KBM-7 (cell line): ENCODE measurements at places on chromosomes 4 and X.

GRCh38 chrX:11535156-11535919 lies 130.4 kb downstream of the ARHGAP6 start:
- DNase-seq, result no peak

DNA sequence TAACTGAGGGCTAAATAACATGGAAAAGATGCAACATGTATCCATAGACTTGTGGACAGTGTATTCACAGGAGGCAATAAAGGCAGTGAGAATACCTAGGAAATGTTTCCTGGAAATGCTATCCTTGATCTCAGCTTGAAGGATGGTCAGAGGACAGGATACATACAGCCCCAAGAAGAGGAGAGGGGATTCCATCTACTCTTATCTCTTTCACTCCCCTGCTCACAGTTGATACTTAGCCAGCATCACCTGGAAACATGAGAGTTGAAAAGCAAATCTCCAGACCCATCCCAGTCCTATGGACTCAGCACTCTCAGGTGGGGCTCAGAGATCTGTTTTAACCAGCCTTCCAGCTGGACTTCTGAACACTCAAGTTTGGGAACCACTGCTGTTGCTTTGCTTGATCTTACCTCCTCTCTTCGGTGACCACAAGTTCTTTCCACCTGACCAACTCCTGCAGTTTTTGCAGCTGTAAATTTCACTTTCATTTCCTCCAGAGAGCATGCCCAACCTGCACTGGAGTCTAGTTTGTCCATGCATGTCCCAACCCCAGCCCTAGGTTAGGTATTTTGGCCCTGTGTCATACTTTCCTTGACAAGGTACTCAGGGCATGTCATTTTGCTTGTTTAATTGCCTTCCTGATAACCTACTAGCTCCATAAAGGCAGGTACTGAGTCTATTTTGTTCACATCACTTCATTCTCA lies 10.4 kb downstream of the RELL1 start:
- peak; percentile 63 for DNase-seq

DNA sequence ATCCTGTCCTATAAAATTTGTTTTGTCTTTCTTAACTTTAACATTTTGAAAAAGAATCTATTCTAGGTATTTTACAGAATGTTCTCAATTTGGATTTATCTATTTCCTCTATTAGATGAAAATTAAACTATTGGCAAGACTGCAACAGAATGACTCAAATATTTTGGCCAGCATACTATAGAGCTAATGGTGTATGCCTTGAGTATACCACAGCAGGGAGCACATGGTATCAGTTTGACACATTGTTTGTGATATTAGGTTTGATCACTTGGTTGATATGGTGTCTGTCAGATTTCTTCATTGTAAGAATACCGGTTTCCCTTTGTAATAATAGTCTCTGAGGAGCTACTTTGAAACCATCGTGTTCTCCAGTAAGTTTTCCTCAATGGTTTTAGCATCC lies 87.8 kb upstream of the NPNT start:
- no peak for DNase-seq

GRCh38 chrX:39112143-39112542 lies 310.9 kb downstream of the MID1IP1 start:
- no peak for DNase-seq

GRCh38 chr4:17664755-17665154 lies 50.3 kb downstream of the MED28 start:
- DNase-seq, result peak; percentile 83

DNA sequence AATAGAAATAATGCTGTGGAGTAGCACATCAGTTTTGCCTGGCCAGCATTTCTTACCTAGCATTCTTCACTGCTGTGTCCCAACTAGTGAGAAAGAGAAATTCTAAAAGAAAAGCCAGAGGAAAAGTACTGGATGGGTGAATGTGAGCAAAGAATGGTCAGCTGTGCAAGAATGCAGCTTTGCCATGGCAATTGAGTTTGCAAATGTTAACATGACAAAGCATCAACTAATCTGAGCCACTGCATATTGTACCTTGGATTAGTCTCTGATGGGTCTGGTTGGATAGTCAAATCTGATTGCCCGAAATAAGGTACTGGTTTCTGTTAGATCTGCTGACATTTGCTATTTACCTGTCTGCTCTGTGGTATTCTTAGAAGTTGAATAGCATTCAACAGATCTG lies 38.7 kb downstream of the ADD1 start:
- DNase-seq, result no peak

DNA sequence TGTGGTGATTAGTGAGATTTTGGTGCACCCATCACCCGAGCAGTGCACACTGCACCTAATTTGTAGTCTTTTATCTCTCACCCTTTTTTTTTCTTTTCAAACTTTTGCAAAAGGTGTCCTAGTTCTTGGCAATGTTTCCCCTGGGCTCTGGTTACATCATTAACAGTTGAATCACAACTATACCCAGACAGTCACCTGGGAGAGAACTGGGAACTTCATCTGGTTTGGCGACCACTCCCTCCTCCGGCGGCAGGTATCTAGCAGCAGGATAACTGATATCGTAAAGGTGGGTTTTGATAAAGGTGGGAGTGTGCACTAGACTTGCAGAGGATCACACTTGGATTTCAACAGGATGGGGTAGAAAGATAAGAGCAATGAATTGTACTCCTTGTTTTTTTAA lies 140.5 kb downstream of the CHIC2 start:
- DNase-seq, result no peak

DNA sequence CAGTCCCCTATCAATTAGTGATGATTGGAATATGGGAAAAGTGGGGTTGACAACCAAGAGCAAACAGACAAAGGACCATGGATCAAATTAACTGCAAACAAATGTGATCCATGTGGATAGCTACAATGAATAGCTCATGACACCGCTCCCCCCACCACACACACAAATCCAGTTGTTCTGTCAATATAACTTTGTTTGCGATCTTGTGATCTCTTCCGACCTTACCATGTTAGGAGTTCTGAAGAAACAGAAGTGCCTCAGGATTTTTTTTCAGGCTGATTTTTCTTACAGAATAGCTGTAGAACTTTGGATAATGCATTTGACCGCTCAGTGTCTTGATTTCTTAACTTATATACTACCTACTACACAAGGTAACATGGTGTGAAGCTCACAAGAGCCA lies 116.6 kb downstream of the SH2D1A start:
- DNase-seq, result no peak

GRCh38 chr4:37541956-37542355 lies 144.2 kb downstream of the RELL1 start:
- no peak for DNase-seq

GRCh38 chr4:37040816-37041215 lies 203.7 kb upstream of the NWD2 start:
- no peak for DNase-seq

GRCh38 chrX:17488036-17488435 lies 113.0 kb downstream of the NHS start:
- DNase-seq, result no peak

GRCh38 chrX:20218836-20219505 lies 47.7 kb downstream of the RPS6KA3 start:
- DNase-seq, result peak; percentile 78

GRCh38 chr4:84218031-84218430 lies 281.1 kb downstream of the NKX6-1 start:
- DNase-seq, result no peak

- no peak for DNase-seq
These were observed 388.4 kb upstream of the TEX13C start for GRCh38 chrX:124931241-124931640.

- DNase-seq, result no peak
These were observed 614 bp downstream of the BEX3 start for GRCh38 chrX:103376979-103377324.

GRCh38 chrX:70635669-70636068 lies 191.0 kb downstream of the DLG3 start:
- DNase-seq, result no peak

GRCh38 chr4:170425521-170426143 lies 335.9 kb upstream of the AADAT start:
- no peak for DNase-seq

GRCh38 chr4:173362666-173363065 lies 8.1 kb upstream of the SAP30 start:
- DNase-seq, result no peak

DNA sequence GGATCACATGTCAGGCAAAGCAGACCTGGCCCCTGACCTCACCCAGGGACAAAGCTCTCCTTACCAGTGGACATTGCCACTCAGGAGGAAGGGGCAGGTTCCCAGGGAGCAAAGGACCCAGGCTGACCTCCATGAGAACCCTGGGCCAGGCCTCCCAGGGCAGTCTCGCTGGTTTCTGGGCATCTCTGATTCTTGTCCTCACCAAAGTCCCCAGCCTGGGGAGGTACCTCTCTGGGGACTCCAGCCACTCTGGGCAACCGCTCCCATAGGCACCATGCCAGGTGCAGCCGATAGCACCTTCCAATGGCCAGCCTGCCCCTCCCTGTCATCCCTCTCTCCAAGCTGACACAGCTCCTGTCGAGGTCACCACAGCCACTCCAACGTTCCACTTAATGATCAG lies 7.9 kb downstream of the EVC2 start:
- DNase-seq, result no peak

DNA sequence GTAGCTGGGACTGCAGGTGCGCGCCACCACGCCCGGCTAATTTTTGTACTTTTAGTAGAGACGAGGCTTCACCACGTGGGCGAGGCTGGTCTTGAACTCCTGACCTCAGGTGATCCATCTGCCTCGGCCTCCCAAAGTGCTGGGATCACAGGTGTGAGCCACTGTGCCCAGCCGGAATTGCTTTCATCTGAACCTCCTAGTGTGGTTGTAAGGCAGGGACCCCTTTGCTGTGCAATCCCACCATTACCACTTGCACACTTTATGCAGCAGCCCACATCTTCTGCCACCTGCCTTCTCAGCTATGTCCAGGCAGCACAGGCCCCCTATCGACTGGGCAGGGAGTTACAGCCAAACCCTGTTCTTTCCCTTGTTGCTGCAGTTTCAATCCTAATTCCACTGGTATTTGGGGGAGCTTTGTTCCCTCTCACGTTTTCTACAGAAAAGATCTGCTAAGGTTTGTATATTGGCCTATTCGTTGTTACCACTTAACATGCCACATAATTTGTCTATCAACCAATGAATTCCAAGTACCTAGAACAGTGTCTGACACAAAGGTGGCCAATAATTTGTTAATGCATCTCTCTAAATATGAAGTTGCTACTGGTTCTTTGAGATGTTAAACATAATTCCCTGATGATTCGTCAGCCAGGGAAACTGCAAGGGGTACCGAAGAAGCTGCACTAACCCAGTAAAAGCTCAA lies 6.5 kb downstream of the RPL39 start:
- DNase-seq, result peak; percentile 83
